ENCODE measurements at places on chromosomes 5 and 9. TPM values are rescaled to one million over a fixed set of nuclear protein-coding genes. Genes with fewer than 3 reads are reported as not detected.

- DNase-seq = no peak
Measured at GRCh38 chr5:89350684-89351083, 467.7 kb upstream of the MEF2C start.

DNA sequence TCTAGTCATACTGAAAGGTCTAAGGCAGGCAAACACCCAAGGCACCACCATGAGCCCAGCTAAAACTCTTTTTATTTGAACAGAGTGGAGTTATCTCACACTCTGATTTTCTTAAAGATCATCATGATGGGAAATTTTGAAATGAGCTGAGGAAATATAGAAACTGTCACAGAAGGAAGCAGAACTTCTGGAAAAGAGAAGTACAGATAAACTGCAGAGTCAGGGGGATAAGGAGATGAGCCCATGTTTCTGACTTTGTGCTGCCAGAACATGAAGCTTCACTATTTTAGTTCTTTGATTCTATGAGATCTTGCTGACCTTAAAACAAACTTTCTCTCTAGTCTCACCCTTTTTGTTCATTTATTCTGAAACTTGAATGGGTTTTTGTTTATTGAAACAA, 406.5 kb upstream of the EDIL3 start:
- DNase-seq = no peak

DNA sequence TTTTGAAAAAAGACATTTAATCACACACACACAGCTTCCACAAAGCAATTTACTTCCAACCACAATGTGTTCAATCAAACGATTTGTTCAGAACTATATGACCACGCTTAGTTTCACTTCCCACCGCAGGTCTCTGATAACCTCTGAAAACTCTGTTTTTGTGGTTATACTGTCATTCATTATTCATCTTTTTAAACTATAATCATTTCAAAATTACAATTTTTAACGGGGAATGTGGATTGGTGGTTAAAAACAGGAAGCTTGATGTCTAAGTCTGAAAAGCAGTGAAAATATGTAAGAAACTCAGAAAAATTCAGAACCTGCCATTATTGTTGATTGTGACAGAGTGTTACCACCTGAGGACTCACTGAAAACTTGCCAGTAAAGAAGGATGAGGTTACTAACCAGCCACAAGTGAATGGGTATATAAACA, 12.7 kb upstream of the TMEM174 start:
- DNase-seq = no peak

- no peak for DNase-seq
Measured at GRCh38 chr5:139188558-139189270, 9.5 kb downstream of the SIL1 start.

DNA sequence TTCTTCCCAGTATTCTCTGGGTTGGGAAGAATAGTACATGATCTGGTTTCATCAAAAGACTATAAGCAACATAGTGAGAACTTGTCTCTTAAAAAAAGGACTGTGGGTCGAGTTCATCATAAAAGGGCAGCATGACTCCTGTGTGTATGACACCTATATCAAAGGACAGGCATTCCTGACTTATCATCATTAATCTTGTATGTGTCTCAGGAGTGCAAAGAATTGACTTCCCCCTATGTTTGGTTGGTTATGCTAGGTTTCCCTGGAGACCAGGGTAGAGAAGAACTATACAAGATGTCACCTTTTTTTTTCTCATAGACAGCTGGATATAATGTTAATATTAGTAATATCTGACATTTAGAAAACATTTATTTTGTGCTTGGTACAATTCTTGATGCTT, 173.1 kb upstream of the ANKRD55 start:
- DNase-seq = no peak

Gene FSTL4
- total RNA-seq = 11.5 TPM
